NCI-H1694 (cell line): ENCODE measurements at places on chromosomes 5 and 9.

GRCh38 chr9:111762556-111762955 is 32.2 kb downstream of the SHOC1 start:
- no peak for DNase-seq

DNA sequence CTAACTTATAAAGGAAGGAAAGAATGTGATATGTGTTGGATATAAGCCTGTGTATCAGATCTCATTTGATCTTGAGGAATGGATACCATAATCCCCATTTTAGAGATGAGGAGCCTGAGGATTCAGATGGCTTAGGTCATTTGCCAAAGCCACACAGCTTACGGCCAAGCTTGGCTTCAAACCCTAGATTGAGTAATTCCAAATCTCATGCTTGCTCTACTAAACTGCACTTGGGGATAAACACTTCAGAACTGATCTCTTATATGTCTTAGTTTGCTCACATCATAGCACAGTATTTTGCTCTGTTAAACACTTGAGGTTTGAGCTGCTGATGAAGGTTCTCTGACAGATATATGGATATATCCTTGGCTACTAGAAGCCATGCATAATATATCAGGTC is 504.4 kb downstream of the NTRK2 start:
- DNase-seq: no peak

- DNase-seq: no peak
Observed at GRCh38 chr9:16708656-16709435, 161.6 kb downstream of the BNC2 start.

DNA sequence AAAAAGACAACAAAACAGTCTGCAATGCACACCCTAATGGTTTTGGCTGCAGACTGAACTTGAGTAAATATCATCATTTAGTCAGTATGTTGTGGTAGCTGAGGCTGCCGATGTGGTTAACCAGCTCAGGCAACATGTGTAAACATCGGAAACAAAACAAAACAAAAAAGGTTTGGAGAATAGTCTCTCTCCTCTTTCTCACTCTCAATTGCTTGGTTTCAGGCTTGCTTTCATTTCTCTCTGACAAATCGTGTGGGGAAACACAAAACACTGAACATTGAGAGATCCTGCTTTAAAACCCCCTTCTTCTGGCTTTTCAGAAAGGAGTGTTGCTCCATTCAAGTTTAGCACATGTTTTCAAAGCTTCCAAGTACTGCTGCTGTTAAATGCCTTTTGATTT is 453.3 kb downstream of the BNC2 start:
- no peak for DNase-seq

- DNase-seq: no peak
Observed at GRCh38 chr5:126562823-126563222, 32.2 kb downstream of the ALDH7A1 start.

GRCh38 chr9:93860694-93861658 is 94.2 kb downstream of the BARX1 start:
- no peak for DNase-seq

DNA sequence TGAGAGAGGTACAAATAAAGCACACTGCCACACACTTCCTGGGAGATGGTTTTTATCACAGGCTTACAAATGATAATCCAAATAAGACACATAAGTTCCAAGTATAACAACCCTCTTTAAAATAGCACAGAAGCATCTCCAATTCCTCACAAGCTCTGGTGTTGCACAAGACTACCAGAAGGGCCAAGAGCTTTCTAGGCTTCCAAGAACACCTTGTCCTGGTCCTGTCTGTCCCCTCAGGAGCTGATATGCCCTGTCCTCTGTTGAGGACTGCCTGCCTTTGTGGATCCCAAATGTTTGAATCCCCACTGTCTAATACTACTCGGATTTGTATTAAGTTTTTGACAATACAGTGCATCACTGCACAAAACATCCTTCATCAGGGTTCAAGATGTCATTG is 110.1 kb downstream of the SPOCK1 start:
- DNase-seq: no peak

- DNase-seq: no peak
Observed at GRCh38 chr9:29449306-29449705, 1876.0 kb upstream of the C9orf72 start.

DNA sequence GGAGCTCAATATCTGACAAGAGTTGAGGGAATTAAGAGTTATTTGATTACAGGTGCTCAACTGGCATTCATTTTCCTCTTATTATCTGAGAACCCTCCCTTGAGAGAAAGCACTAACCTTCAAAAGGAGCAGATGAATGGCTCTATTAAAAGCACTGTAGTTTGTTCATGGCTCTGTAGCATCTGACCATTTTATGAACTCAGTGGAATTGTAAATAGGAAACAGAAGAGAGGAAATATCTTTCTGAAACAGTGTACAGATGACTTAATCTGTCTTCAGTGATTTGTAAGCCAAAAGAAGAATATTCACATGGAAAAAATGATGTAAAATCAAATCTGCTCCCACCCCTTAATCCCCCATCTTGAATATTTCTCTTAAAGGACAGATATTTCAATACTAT is 810.4 kb upstream of the GRAMD2B start:
- DNase-seq: no peak

- peak; percentile 22 for DNase-seq
Observed at GRCh38 chr5:78647838-78648358, 674 bp downstream of the LHFPL2 start.

- no peak for DNase-seq
Observed at GRCh38 chr5:5350101-5350500, 72.4 kb upstream of the ICE1 start.

GRCh38 chr5:125142458-125142857 is 396.0 kb upstream of the ZNF608 start:
- no peak for DNase-seq

DNA sequence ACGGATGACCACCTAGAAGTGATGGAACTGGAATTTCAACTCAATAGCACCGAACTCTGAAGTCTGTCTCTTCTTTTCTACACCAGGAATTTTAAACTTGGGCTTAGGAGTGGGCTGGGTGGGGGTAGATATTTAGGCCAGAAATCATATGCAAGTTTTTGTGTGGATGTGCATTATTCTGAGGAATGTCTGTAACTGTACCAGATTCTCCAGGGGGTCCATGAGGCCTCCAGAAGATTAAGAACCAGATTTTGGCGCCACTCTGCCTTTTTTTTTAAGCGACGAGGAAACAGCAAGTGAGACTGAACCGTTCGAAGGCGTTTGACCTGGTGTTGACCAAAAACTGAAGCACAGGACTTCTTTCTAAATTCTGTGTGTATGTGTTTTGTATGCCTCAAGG is 88.8 kb upstream of the TTC23L start:
- DNase-seq: no peak

- no peak for DNase-seq
Observed at GRCh38 chr9:125493384-125493783, 213.6 kb downstream of the MAPKAP1 start.
